Stomach (tissue), 19 donors: ENCODE measurements at places on chromosomes 1 and 21. TPM values are rescaled to one million over a fixed set of nuclear protein-coding genes. Genes with fewer than 3 reads are reported as not detected.
A peak's percentile ranks its signal among the peaks of the same experiment; 100 is the strongest.

The VSIG8 gene
- polyA plus RNA-seq = 0.30 TPM

The TARDBP gene
- polyA plus RNA-seq = 100 TPM

The IFI6 gene
- polyA plus RNA-seq = 95.2 TPM

GRCh38 chr1:87334351-87335174, 5.9 kb downstream of the LMO4 start:
- DNase-seq = peak; percentile 61

DNA sequence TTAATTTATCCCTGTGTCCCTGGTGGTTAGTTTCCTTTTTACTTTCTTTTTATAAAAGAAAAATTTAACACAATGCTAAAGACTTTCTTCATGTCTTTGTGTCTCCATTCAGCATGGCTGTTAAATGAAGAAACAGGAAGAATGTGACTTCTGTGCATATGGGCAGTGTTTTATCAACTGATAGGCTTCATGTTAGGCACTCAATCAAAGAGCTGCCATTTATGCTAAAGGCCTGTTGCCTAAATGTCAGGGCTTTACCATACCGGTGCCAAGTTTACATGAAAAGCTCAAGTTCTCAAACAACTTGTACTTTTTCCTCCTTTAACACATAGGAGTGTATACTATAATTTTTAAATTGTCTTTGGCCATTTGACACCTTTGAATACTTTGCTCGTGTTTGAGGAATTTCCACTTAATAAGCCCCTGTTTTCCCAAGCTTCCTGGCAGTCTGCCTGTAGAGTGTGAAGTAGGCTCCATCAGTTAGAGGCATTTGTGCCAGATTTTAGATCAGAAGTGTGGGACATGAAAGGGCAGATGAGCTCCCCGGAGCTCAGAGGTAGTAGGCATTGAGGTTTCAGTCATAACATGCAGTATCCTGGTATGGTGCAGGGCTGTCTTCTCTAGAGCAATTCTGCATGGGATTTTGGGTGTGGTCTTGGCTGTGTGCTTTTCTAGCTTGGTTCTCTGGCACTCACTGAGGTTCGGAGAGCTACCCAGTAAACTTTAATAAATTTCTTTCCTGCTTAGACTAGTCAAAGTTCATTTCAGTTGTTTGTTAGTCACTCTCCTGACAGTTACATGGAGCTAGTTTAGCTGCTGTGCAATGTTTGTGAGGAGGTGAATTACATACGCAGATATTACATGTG, 119.0 kb downstream of the LEPR start:
- DNase-seq = no peak

The PKP1 gene
- 42.2 TPM for polyA plus RNA-seq

DNA sequence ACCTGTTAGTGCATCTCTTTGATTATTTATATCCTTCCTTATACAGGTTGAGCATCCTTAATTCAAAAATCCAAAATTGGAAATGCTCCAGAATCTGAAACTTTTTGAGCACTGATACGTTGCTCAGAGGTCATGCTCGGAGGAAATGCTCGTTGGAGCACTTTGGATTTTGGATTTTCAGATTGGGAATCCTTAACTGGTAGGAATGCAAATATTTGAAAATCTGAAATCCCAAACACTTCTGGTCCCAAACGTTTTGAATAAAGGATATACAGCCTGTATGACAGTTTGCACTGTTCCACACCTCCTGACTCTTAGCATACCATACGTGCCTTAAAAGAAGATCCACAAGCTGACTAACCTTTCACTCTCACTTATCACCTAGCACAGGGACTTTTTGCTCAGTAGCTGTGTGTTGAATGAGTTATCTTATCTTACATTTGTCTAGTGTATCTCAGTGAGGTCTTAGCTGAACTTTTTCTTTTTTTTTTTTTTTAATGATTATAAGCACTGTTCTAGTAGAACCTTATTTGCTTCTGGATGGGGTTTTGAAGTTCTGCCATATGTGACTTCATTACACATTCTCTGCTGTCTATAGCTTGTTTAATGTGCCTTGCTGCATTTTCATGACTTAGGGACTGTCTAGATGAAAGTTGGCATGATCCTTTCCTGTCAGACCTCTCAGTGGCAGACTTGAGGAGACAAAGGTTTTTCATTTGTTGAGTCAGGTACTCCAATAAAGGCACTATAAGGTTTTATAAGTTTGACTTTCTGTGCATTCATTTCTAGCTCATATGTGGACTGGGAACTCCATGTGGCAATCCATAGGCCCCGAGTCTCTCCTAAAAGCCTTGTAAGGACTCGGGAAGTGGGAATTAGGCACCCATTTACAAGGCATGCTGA, 21.6 kb downstream of the PTGFRN start:
- no peak for DNase-seq

The CFAP107 gene
- polyA plus RNA-seq = not detected

The E2F2 gene
- 0.61 TPM for polyA plus RNA-seq

DNA sequence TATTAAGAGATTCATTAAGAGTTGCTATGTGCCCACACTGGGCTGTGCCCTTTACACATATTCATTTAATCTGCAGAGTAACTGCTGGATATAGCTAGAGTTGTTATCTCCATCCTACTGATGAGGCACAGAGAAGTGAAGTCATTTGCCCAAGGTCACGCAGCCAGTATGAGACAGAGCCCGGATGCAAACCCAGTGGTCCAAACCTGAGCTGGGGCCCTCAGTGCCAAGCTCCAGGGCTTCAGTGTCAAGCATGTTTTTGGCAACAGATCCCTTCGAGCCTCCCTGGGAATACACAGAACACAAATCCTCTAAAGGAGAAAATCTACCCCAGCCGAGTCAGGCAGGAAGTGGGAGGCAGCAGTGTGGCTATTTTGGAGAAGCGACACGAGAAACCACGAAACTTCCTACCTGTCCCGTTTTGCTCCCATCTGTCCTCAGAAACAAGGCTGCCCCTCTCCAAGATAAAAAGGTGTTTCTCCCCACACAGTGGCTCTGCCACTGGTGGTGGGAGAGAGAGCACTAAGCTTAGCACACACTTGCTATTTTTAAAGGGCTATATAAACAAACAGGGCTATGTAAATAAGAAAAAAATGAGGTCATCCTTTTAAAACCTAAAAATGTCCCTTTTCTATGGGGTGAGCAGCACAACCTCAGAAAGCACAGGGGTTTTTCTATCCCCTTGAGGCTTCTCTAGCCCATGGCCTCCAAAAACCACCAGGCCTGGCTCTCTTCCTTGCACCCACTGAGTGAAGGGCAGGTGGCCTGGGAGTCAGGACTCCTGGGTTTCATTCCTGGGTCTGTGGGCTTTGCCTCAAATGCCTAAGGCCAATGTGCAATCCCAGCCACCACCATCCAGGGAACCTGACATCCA, 138.6 kb upstream of the EDN2 start:
- DNase-seq = no peak

The CD84 gene
- 0.46 TPM for polyA plus RNA-seq

The DIO1 gene
- not detected for polyA plus RNA-seq

- no peak for DNase-seq
These were observed 5.8 kb downstream of the HMCN1 start for GRCh38 chr1:185739967-185740366.

GRCh38 chr1:96488777-96489176, 232.8 kb upstream of the PTBP2 start:
- DNase-seq = no peak

DNA sequence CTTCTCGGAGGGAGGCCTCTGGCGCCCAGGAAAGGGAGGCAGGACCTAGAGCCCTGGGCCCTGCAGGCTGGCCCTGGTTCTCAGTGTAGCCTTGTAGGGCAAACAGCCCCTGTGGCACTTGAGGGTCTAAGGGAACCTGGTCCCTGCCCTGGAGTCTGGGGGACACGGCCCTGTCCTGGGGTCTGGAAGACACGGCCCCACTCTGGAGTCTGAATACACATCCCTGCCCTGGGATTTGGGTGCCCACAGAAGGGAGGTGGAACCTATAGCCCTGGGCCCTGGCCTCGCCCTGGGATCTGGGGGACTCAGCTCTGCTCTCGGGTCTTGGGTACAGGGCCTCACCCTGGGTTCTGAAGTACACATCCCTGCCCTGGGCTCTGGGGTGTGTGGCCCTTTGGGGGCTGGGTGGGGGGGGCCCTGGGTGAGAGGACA, 97.9 kb downstream of the OBSCN start:
- no peak for DNase-seq

The PRAMEF13 gene
- polyA plus RNA-seq = not detected

The LCE2B gene
- not detected for polyA plus RNA-seq

DNA sequence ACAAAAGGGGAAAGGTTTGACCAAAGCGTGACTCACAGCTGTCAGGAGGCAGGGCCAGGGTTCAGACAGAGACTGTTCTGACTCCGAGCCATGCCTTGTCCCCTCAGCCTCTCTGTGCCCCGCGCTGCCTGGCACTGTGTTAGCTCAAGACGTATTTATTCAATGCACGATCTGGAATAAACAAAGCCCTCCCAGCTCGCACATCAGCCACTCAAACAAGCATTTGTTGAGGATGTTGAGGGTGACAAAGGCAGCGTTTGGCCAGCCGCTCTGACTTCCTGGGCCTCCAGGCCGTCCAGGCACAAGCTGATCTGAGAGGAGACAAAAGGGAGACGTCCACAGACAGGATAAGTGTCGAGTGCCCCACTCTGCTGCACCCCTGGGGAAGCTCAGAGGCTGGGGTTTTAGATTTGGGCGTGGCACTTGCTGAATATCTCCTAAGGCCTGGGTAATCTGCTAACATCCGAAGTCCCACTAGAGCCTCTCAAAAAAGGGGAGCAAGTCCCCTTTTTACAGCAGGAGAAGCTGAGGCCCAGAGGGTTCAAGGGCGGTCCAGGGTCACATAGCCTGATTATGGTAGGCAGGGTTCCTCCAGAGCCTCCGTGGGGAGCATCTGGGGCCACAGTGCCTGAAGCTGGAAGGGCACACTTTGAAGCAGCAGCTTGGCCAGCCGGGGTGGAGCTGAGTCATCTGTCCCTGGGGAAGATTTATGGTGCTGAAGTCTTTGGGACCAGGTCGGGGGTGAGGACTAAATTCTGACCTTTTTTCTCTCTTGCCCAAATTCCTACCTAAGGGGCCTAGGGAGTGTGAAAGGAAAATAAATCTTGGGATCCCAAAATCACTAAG, 95.9 kb downstream of the SPSB1 start:
- no peak for DNase-seq

GRCh38 chr1:27520651-27521050, 30.7 kb upstream of the WASF2 start:
- DNase-seq = peak; percentile 51

The FCRLB gene
- 0.68 TPM for polyA plus RNA-seq

The NLRP3 gene
- 0.20 TPM for polyA plus RNA-seq

- no peak for DNase-seq
These were observed 620.8 kb downstream of the MATN1 start for GRCh38 chr1:30102605-30103004.

GRCh38 chr1:29171521-29171920, 10.2 kb downstream of the SRSF4 start:
- no peak for DNase-seq

- no peak for DNase-seq
These were observed 21.5 kb downstream of the AGPAT3 start for GRCh38 chr21:43886565-43886964.

DNA sequence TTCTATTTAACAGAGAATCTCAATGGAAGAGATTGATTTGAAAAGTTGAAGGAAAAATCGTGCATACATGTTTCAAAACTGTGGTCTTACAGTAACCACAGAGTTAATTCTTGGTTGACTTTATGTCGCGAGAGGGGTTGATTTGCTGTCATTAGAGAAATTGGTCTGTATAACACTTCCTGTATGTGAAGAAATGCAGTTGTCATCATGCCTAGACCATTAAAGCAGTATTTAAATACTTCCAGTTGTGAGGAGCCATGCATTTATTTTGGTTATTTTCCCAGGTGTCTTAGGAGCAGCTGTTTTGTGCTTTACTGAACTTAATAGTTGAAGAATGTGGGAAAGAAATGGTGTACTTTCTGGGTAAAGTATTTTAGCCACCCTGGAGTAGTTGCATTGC, 76.2 kb downstream of the NFIA start:
- no peak for DNase-seq

DNA sequence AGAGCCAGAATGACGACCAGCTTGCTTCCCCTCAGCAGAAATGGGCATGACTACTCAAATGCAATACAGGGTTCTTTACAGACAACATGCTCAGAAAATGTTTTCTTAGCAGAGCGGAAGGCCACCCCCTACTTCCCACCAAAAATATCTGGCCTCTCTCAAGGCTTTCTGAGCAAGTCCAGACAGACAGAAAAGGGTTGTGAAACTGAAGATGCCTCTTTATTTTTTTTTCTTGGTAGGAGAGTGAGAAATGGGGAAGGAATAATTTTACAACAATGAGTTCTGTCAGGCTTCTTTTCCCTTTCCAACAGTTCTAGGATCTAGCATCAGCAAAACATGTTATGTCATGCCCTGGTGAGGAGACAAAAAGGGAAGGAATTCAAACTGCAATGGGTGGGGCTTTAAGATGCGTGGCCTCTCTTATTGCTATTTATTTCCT, 172.0 kb upstream of the CAMK1G start:
- peak; percentile 66 for DNase-seq

The ETV3L gene
- not detected for polyA plus RNA-seq

The AMY1B gene
- not detected for polyA plus RNA-seq

DNA sequence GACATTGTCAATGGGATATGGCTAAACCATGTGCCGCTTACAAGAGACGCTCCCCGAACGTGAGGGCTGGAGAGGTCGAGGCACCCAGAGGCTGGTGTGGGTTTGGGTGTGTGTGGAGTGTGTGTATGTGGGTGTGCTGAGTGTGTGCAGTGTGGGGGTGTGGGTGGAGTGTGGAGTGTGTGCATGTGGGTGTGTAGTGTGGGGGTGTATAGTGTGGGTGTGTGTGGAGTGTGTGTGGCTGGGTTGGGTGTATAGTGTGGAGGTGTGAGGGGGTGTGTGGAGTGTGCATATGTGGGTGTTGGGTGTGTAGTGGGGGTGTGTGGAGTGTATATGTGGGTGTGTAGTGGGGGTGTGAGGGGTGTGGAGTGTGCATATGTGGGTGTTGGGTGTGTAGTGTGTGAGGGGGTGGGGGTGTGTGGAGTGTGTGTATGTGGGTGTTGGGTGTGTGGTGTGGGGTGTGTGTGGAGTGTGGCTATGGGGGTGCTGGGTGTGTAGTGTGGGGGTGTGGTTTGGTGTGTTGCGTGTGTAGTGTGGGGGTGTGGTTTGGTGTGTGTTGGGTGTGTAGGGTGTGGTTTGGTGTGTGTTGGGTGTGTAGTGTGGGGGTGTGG, 42.2 kb downstream of the SLC19A1 start:
- no peak for DNase-seq

The EYA3 gene
- polyA plus RNA-seq = 3.6 TPM

The KLHDC9 gene
- polyA plus RNA-seq = 4.7 TPM

DNA sequence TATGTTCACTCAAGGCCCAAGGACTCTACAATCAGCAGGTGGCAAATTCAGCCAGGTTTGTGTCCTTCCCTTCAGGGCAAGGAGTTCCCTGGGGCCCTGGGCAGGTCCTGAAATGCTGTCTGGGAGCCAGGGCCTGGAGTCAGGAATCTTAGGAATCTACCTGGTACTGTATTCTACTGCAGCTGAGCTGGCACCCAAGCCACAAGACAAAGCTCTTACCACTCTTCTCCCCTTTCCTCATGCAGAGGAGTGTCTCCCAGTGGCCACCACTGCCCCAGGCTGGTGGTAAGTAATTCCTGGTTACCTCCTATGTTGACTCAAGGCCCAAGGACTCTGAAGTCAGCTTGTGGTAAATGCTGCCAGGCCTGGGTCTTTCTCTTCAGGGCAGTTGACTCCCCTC, 153.4 kb downstream of the NRIP1 start:
- DNase-seq = no peak

GRCh38 chr1:94463765-94464330, 45.7 kb downstream of the ABCD3 start:
- peak; percentile 51 for DNase-seq

GRCh38 chr1:200506471-200506870, 96.6 kb upstream of the ZNF281 start:
- DNase-seq = no peak

GRCh38 chr1:200228486-200228885, 181.3 kb downstream of the ZNF281 start:
- no peak for DNase-seq

The TEX38 gene
- not detected for polyA plus RNA-seq

GRCh38 chr21:36917471-36918158, 48.9 kb downstream of the HLCS start:
- DNase-seq = peak; percentile 40
